C1 segment of cervical spinal cord (tissue), 14 donors: ENCODE measurements at places on chromosomes 1 and 21.

DNA sequence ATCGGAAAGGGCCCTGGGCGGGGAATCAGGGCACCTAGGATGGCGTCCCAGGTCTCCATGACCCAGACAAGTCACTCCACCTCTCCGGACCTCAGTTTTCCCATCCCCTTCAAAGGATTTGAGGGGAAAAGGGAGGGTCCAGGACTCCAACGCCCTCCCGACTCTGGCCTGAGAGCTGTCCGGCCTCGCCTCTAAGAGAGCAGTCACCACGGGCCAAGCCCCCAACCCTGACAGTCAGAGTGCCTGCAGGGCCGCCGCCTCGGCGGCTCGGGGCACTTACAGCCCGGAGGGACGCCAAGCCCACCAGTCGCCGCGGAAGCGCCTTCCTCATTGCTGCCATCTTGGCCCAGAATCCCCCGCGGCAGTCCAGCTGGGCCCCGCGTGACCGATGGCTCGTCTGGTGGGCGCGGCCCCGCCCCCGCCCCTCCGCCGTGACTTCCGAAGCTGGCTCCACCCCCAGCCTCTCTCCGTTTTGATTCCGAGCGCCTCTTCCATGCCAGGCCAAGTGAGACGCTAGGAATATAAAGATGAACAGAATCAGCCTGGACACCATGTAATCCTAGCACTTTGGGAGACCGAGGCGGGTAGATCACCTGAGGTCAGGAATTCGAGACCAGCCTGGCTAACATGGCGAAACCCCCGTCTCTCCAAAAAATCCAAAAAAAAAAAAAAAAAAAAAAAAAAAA, at the start of gene HMGCL:
TSS of gene HMGCL (minus strand) at position 354 of the 686 bp plus-strand sequence. CDS start at position 340, 14 bp downstream.
- peak; percentile 87 for DNase-seq

GRCh38 chr1:46133181-46133658, 791 bp upstream of the PIK3R3 start:
- peak; percentile 67 for DNase-seq

DNA sequence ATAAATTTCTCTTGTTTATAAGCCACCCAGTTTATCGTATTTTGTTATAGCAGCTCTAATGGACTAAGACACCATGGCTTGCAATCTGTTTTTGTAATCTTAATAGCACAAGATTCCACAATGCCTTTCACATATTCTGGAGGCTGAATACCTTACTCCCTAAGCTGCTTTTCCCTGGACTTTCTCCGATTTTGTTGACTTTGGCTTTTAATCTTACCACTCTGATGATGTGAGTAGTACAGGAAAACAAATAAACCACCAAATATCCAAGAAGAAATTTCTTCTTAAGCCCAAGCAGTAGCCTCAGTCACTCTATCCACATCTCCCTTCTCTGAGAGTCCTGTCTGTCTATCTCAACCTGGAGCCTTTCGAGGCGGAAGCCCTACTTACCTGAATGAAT, 838.6 kb downstream of the LTN1 start:
- no peak for DNase-seq

DNA sequence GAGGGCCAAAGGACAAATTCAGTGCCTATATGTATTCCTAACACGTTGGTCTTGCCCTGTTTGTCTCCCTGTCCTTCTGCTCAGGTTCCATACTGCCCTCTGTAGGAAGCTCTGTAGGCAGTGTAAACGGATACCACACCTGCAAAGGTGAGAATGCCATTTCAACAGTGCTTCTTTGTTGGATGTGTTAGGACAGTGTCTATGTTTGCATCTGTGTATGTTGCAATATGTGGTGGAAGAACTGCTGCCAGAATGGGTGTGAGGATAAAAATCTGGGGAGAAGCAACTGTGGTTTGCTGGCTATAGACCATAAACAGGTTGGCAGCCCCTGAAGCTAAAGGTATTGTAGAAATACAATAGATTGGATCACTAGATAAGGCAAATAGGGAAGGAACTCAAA, 113.1 kb upstream of the BMP8A start:
- no peak for DNase-seq

DNA sequence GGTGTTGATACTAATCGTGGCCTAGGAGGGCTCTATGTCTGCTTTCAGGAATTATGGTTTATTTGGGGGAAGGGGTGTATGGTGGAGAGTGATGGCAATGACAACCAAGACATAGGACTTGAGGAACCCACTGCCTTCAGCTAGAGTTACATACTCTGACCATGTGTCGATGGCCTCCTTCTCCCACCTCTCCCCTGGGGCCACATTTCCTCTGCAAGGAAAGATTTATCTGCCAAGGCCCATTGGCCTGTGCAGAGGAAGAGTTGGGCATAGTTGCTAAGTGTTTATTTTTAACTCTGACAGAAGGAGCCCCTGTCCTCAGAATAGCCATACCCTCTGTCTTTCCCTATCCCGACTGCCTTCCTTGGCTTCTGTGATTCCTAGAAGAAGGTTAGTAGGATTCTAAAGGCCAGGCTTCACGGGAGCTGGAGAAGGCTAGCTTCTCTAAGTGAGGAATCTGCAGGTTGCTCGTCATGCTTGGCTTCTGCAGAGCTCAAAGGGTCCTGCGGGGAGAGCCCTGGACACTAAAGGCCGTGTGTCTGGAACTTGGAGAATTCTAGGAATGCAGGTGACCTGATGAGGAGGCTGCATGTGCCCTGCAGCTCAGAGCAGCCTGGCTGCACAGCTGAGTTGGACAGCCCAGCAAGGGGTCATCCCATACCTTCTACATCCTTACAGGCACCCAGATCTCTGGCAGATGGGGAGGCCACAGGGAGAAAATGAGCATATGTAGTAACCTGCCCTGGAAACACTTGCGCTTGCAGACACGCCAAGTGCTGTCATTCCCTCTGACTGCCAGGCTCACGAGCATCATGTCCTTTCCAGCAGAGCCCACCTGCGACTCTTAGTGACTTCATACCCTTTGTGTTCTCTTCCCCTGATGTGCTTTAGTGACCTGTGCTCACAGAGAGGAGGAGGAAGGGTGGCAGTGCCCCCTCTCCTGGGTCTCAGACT, 9.7 kb downstream of the MAPKAPK2 start:
- DNase-seq: no peak

- no peak for DNase-seq
These were observed 34.0 kb downstream of the MEGF6 start for GRCh38 chr1:3577300-3577699.

DNA sequence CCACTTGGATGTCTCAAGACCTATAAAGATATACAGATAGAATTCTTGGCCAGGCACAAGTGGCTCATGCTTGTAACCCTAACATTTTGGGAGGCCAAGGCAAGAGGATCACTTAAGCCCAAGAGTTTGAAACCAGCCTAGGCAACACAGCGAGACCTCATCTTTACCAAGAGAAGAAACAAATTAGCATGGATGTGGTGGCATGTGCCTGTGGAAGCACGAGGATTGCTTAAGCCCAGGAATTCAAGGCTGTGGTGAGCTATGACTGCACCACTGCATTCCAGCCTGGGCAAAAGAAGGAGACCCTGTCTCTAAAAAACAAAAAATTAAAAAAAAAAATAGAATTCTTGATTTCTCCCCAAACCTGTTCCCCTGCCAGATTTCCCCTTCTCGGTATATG, 8.3 kb downstream of the ASAP3 start:
- no peak for DNase-seq

DNA sequence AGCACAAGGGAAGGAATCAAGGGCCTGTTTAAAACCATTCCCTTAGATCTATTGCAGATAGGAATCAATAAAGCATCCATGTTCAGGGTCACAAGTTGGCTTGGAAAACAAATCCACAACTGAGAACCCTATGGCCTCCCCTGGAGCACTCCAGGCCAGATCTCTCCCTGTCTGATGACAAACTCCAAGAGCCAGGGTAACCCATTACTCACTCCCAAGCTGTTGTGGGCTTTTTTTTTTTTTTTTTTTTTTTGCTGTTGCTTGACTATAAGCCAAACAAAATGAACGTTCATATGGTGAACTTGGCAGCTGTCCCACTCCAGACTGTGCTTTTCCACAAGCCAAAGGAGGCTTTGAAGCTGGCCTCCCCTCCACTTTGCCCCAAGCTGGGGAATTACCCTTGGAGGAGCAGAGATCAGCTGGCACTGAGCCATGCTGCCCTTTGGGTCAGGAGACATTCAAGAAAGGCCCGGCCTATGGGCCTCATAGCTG, 35.7 kb upstream of the VAV3 start:
- DNase-seq: no peak

DNA sequence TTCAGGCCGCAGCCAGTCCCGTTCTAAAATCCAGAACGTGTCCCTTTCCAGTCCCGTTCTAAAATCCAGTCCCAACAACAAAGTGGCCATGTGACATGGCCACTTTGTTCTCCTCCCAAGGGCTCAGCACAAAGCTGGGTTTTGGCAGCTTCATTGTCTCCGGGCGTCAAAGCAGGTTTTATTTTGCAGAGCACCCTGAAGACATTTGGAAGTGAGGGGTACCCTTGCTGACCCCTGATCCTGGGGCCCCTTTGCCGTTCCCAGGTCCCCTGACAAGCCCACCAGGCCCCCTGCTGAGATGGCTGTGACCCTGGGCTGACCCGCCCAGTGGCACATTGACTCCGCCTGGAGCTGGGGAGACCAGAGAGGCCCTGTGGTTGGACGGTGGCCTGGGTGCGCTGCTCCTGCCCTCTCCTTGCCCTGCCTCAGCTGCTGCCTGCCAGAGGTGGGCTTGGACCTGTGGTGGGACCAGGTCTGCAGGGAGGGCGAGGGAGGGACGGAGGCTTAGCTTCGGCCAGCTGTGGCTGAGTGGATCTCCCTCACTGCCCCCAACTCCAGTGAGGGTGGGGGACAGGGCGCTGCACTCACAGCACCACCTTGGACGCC, 4.3 kb downstream of the PFKL start:
- peak; percentile 51 for DNase-seq

GRCh38 chr21:26964170-26964778, 2.6 kb downstream of the ADAMTS5 start:
- DNase-seq: no peak

DNA sequence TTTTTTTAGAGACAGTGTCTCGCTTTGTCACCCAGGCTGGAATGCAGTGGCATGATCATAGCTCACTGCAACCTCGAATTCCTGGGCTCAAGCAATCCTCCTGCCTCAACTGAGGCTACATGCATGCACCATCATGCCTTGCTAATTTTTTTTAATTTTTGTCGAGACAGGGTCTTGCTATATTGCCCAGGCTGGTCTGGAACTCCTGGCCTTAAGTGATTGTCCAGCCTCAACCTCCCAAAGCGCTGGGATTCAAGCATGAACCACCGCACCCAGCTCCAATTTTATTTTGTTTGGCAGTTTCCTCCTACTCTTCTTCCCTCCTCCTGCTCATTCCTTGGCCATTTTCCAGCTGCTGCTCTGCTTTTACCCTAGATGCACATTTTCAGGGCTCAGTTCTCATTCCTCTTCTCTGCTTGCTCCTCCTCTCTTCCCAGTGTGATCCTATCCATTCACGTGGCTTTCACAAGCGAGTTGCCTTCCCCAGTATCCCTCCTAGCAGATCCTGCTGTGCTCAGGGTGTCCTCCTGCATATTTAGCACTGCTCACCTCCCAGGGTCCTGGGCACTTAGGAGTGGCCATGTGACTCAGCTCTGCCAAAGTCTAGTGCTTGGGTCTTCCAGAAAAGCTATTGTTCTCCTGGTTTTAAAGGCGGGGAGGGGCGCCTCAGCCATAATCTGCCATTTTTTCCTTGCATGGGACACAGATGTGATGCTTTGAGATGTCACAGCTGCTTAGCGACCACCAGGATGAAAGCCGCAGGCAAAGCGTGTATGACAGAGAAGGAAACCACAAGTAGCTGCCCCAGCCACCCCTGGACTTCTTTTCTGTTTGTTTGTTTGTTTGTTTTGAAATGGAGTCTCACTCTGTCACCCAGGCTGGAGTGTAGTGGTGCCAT, 33.7 kb downstream of the PSEN2 start:
- DNase-seq: no peak

- DNase-seq: no peak
These were observed 430.1 kb upstream of the CAMK1G start for GRCh38 chr1:209153411-209153810.

DNA sequence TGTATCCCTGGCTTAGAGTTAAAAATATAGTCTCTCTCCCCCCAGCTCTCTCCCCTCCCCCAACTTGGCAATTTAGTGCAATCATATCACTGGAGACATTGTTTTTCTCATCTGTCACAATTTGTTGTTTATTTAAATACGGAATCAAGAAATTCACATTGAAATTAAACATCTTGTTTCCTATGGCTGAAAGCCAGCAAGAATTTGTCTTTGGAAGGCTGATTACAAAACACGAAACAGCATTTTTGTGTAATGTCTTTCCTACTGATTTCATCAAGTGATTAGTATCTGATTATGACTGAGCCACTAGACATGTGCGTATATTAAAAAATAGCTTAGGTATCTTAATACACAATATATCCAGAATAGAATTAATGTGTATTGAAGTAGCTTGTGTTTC, 119.7 kb downstream of the LYPLAL1 start:
- no peak for DNase-seq

- DNase-seq: no peak
These were observed 433 bp downstream of the TIMM17A start for GRCh38 chr1:201955729-201956143.

- no peak for DNase-seq
These were observed 5.1 kb upstream of the HDAC1 start for GRCh38 chr1:32286763-32287162.

GRCh38 chr1:156926175-156926574, 5.7 kb downstream of the LRRC71 start:
- no peak for DNase-seq

DNA sequence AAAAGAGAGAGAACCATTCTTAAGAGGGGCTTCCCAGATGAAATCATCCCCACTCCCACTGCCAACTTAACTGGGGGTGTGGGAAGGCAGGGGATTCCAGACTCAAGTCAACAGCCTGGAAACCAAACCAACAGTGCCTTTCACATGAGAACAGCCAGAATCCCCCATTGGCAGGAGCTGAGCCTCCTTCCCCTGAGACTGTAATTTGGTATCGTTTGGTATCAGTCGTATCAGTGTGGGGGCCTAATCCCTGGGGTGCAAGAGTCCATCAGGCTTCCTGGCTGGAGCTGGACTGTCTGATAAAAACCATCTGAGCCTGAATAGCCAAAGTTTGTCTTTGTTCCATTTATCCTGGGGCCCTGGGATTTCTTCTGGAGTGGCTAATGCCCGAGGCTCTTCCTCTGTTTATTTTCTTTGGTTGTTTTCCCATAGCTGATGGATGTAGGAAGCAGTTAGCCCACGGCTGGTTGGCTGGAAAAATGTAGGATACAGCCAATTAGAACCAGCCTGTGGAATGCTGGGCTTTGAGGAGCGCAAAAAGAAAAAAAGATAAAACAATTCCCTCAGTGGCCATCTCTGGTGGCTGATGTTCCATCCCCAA, 84.6 kb downstream of the LAMC2 start:
- no peak for DNase-seq

GRCh38 chr1:67441183-67441582, 11.0 kb upstream of the SERBP1 start:
- no peak for DNase-seq
